Fibroblast of skin of back (primary cell): ENCODE measurements at places on chromosomes 1 and 21.
A peak's percentile ranks its signal among the peaks of the same experiment; 100 is the strongest.

DNA sequence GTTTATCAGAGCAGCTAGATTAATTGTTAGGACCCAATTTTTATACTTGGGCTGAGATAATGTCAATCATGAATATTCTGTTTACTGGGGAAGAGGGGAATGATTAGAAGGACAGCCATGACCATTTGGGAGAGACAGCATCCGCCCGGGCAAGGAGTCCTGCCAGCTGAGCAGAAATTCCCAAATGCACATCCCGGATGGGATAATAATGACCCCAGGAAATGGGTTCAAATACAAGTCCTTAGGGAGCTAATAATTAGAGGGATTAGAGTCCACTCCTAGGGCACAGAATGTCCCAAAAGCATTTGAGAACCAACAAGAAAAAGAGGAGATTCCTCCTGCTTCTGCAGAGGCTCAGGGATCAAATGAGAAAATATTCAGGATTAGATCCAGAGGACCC lies 115.9 kb downstream of the LRRC53 start:
- no peak for DNase-seq

DNA sequence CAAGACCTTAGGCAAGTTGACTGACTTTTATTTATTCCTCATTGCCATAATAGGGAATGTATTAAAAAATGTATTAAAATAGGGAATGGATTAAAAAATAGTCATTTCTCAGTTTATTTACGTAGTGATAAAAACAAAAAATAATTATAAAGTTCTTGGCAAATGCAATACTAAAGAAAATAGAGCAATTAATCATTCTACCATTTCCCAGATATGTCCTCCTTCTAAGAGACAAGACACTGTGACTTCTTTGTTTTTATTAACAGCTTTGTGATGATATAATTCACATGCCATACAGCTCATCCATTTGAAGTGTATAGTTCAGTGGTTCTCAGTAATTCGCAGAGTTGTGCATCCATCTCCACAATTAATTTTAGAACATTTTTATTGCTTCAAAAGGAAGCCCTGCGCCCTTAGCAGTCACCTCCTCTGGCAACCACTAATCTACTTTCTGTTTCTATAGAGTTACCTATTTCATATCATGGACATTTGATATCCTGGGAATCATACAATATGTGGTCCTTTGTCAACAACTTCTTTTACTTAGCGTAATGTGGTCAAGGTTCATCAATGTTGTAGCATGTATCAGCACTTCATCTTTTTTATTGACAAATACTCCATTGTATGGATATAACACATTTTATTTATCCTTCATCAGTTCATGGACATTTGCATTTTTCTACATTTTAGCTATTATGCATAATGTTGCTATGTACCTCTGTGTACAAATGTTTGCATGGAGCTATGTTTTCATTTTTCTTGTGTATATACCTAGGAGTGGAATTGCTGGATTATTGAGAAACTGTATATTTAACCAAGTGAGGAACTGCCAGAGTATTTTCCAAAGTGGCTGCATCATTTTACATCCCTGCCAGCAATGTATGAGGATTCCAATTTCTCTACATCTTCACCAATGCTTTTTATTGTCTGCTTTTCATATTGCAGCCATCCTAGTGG lies 5.6 kb downstream of the TBX19 start:
- no peak for DNase-seq

DNA sequence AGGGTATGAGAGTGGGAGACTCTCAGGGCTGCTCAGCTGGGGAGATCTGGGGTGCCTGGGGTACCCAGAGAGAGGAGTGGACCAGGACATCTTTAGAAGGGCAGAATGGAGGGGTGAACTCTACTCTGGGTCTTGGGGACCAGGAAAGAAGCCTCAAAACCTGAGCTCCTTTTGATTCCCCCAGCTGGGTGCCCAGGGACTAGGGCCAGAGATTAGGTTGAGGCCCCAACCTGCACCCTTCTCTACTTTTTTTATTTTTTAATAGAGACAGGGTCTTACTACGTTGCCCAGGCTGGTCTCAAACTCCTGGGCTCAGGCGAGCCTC lies 1.9 kb downstream of the PDZK1IP1 start:
- DNase-seq: no peak

GRCh38 chr1:66275601-66276023 lies 258.3 kb upstream of the SGIP1 start:
- no peak for DNase-seq

DNA sequence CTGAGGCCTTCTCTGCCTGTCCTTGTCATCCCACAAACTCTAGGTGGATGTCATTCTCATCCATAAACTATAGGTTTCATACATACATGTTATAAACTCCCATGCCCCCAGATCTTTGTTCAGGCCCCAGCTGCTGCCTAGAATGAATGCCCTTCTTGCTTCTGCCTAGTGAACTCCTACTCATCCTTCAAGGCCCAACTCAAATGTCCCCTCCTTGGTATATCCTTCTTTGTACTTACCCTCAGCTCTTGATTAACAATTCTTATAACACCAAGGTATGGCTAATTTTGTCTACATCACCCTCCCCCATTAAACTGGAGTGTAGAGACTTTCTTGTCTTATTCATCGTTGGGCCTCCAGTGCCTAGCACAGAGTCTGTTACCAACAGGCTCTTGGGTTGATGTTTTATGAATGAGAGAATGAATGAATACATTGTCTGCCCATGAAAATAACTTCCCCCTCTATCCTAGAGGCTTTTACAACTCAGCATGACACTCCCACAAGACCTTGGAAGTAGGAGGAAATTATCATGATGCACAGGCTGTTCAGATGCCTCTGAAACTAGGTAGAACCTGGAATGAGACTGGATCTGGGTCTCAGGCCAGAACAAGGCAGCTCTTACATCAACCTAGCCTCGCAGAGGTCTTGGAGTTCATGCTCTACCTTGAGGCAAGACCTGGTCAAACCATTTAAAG lies 26.9 kb downstream of the EPHB2 start:
- no peak for DNase-seq

- DNase-seq: peak; percentile 58
Measured at GRCh38 chr1:147700042-147701006, 30.0 kb upstream of the ACP6 start.

GRCh38 chr1:15425958-15426357 lies 12.3 kb upstream of the CTRC start:
- DNase-seq: no peak
